ENCODE measurements at places on chromosomes 13 and 19.

DNA sequence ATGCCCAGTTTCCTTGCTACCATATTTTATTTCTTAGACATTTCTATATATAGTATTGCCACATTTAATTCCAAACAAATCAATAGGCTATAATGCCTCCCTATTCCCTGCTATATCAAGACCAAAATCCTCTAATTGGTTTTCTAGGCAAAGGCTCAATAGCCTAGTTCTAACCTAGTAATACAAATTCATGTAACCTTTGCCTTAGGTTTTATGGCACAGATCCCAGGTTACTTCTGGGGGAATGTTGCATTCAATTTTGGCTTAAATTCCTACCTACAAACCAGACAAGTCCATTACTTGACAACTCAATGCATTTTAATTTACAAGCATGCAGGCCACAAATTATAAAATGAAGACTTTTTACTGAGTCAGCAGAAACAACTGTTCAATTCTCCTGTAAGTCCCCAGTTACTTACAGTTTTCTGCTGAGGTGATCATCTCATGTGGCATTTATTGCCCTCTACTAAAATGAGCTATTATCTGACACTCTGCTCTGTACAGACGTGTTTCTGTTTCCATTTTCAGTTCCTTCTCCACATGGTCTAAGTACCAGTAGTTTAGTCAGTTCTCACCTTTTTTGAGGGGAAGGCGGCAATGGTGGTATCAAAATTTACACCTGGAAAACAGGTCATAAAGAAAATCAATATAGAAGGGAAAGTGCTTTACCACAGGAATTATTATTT lies 11.7 kb downstream of the KCNRG start:
- DNase-seq = no peak

DNA sequence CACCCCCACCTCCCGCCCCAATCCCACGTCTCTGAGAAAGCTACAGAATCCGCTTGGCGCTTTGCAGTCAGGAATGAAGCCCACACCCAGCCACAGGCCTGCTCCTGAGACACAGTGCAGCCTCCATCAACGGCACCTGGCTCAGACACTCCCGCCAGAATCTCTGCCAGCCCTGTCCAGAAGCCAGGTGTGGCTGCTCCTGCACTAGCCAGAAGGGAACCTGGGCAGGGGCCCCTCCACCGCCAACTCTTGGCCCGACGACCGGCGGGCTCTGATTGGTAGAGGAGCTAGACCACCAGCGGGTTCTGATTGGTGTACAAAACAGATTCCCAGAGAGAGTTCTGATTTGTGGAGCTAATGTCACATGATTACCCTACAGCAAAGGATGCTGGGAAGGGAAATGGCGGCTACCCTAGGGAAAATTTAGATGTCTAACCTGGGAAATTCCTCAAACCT lies 2.9 kb upstream of the PPP6R1 start:
- DNase-seq = no peak

DNA sequence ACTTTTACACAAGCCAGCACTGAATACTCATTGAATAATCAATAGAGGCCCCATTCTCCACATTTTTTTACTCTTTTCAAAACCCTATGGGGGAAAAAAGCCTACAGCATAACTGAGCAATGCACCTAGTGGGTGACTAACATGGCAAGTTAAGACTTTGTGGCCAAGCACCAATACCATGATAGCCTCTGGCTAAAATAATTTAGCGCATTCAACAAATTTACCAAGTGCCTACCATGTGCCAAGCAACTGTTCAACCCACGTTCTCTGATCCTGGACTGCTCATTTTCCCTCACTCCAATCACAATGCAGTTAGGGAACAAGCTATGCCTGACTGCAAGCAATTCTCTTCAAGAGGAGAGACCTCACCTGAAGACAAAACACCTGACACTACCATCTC lies 3.0 kb downstream of the ANKRD10 start:
- no peak for DNase-seq

GRCh38 chr13:46382224-46382623 lies 4.8 kb downstream of the RUBCNL start:
- DNase-seq = no peak

DNA sequence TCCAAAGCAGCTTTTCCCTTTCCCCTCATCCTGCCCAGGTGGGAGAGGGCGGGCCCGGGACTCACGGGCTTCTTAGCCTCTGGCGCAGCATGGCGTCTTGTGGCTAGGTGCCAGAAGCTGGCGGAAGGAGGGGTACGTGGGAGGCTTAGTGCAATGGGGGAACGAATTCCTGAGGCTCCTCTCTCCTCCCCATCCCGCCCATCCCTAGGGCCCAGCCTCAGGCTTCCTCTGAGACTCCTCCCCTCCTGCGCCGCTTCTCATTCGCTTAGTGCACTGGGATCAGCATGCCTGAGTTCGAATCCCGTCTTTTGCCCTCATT lies 297.8 kb downstream of the ZNF536 start:
- DNase-seq = no peak

DNA sequence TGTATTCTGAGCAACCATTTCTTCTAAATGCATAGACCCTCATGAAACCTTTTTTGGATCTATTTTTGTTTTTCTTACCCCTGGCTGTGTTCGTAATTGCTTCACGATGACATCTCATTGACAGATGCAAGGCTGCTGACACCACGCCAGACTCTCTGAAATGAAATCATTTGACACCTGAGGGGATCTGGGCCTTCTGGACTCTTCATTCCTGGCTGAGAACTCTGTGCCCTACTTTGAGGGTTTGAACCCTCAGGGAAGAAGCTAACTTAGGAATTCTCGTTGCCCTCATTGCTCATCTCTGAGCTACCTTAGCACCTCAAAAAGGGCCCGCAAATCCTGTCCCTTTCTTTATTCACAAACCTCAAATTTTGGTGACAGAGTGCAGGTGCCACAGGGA lies 40.5 kb upstream of the NBEA start:
- DNase-seq = no peak

- no peak for DNase-seq
Measured at GRCh38 chr13:99564386-99564785, 63.1 kb downstream of the TM9SF2 start.

- no peak for DNase-seq
Measured at GRCh38 chr13:95343944-95344343, 42.7 kb upstream of the ABCC4 start.

- DNase-seq = no peak
Measured at GRCh38 chr19:10520652-10521318, 3.5 kb upstream of the S1PR5 start.

- DNase-seq = no peak
Measured at GRCh38 chr19:18368504-18369222, 17.3 kb upstream of the GDF15 start.

GRCh38 chr19:35254341-35255297 lies 5.8 kb downstream of the LSR start:
- no peak for DNase-seq

- no peak for DNase-seq
Measured at GRCh38 chr19:27694361-27695055, 1518.4 kb downstream of the UQCRFS1 start.

Measured in NCI-H1436 treated with DMSO at 0.1 percent for 48 hours (cell line).